ENCODE measurements at places on chromosomes 5 and 9. TPM values are rescaled to one million over a fixed set of nuclear protein-coding genes. Genes with fewer than 3 reads are reported as not detected.

The LHX3 gene
- polyA plus RNA-seq = not detected

The FBXL17 gene
- 13.4 TPM for polyA plus RNA-seq

The TMEM252 gene
- 0.16 TPM for polyA plus RNA-seq

The CDKN2B-AS1 gene
- 0.09 TPM for polyA plus RNA-seq

The FRRS1L gene
- polyA plus RNA-seq = 0.91 TPM

The LCP2 gene
- polyA plus RNA-seq = 3.0 TPM

The GDF9 gene
- polyA plus RNA-seq = 0.18 TPM

All from right cardiac atrium (tissue), 5 donors.